AG04450 (cell line): ENCODE measurements at places on chromosomes 5 and 9. TPM values are rescaled to one million over a fixed set of nuclear protein-coding genes. Genes with fewer than 3 reads are reported as not detected.

FAM81B gene
- not detected in 2 replicates for polyA plus RNA-seq

ADGRD2 gene
- not detected in 2 replicates for polyA plus RNA-seq

PFN3 gene
- polyA plus RNA-seq: not detected in 2 replicates

PCSK5 gene
- polyA plus RNA-seq: 1.4 and 1.6 TPM in 2 replicates

SIT1 gene
- not detected in 2 replicates for polyA plus RNA-seq

AP3S1 gene
- polyA plus RNA-seq: 109 and 171 TPM in 2 replicates

IFNB1 gene
- not detected in 2 replicates for polyA plus RNA-seq

PCDHB4 gene
- 0.04 and 0.06 TPM in 2 replicates for polyA plus RNA-seq

SOHLH1 gene
- polyA plus RNA-seq: not detected in 2 replicates

PCDHGA11 gene
- 7.5 and 7.7 TPM in 2 replicates for polyA plus RNA-seq

UNC5A gene
- not detected in 2 replicates for polyA plus RNA-seq

PCDHB12 gene
- polyA plus RNA-seq: 0.32 and 0.40 TPM in 2 replicates
